ENCODE measurements at places on chromosomes 1 and 21. TPM values are rescaled to one million over a fixed set of nuclear protein-coding genes. Genes with fewer than 3 reads are reported as not detected.

RAB13 gene
- polyA plus RNA-seq: 53.8 TPM

CD5L gene
- polyA plus RNA-seq: not detected

TSSK3 gene
- 0.08 TPM for polyA plus RNA-seq

TENT5C gene
- polyA plus RNA-seq: 0.11 TPM

LRRN2 gene
- not detected for polyA plus RNA-seq

CHODL gene
- not detected for polyA plus RNA-seq
